ENCODE measurements at places on chromosomes 16 and 17. TPM values are rescaled to one million over a fixed set of nuclear protein-coding genes. Genes with fewer than 3 reads are reported as not detected.

Gene YBX2
- 0.07 TPM for total RNA-seq

Gene SPIRE2
- 0.72 TPM for total RNA-seq

Gene NUPR1
- total RNA-seq: 25.6 TPM

Gene KCNH6
- not detected for total RNA-seq

Gene DLX4
- not detected for total RNA-seq

Gene TRPV2
- 71.5 TPM for total RNA-seq

Gene CACNA1H
- total RNA-seq: 12.6 TPM

Gene FNDC8
- not detected for total RNA-seq

Gene TLCD3B
- 0.10 TPM for total RNA-seq

Gene OR4D1
- total RNA-seq: not detected

Gene C16orf82
- not detected for total RNA-seq

Gene NPIPA1
- 58.4 TPM for total RNA-seq

Gene C16orf46
- 1.0 TPM for total RNA-seq

Gene CHRNE
- total RNA-seq: 2.8 TPM

Gene DHODH
- 3.0 TPM for total RNA-seq

Gene TEX19
- total RNA-seq: not detected

Gene ITGAL
- 0.17 TPM for total RNA-seq

Gene OR3A3
- not detected for total RNA-seq

Gene KRT14
- 1.3 TPM for total RNA-seq

Gene CD300LB
- not detected for total RNA-seq

Gene CA4
- total RNA-seq: not detected

Gene KRTAP2-2
- not detected for total RNA-seq

Gene AATK
- 1.0 TPM for total RNA-seq

Gene TRIM72
- under 0.01 TPM for total RNA-seq

Gene CDH3
- total RNA-seq: 1.1 TPM

Gene CD300LG
- not detected for total RNA-seq

Gene CTRL
- 0.30 TPM for total RNA-seq

Gene ZPBP2
- total RNA-seq: not detected

Gene ARL17A
- total RNA-seq: 6.9 TPM

Gene PRR35
- total RNA-seq: not detected

Gene YPEL2
- total RNA-seq: 21.5 TPM

Gene MYL4
- total RNA-seq: 0.85 TPM

Gene DNASE1
- 26.2 TPM for total RNA-seq

Gene LRRC59
- total RNA-seq: 158 TPM

Gene ACSM5
- not detected for total RNA-seq

Gene TNP2
- total RNA-seq: not detected

Measured in smooth muscle cell of the pulmonary artery (primary cell).